ENCODE measurements at places on chromosomes 6 and 20. TPM values are rescaled to one million over a fixed set of nuclear protein-coding genes. Genes with fewer than 3 reads are reported as not detected.
A peak's percentile ranks its signal among the peaks of the same experiment; 100 is the strongest.

Gene KIF13A
- total RNA-seq, result not detected

Gene LY6G6D
- total RNA-seq, result not detected

Gene DLL1
- total RNA-seq, result 0.55 TPM

Gene PNPLA1
- not detected for total RNA-seq

Gene SLC17A9
- 9.5 TPM for total RNA-seq

Gene DEFB116
- total RNA-seq, result not detected

Gene FAM83C
- not detected for total RNA-seq

Gene TAGAP
- 40.1 TPM for total RNA-seq

Gene OR2H1
- not detected for total RNA-seq

Gene RSPH9
- not detected for total RNA-seq

Gene PTPRA
- 61.1 TPM for total RNA-seq

- H3K27ac ChIP-seq, result no peak overlapping the region
- H3K36me3 ChIP-seq, result no peaks in the 10 kb centered on the region
- peaks cover 9% of the 10 kb centered on the region for H3K27me3 ChIP-seq
- no peak overlapping the region for H3K4me3 ChIP-seq
- no peaks in the 10 kb centered on the region for H3K4me1 ChIP-seq
Measured at GRCh38 chr20:44769481-44769863, 23.8 kb downstream of the KCNK15 start.

GRCh38 chr6:120774275-120774674 lies 560.0 kb downstream of the TBC1D32 start:
- H3K36me3 ChIP-seq, result no peaks in the 10 kb centered on the region
- no peaks in the 10 kb centered on the region for H3K4me1 ChIP-seq
- H3K27me3 ChIP-seq, result no peaks in the 10 kb centered on the region
- no peak overlapping the region for H3K27ac ChIP-seq

GRCh38 chr6:90459225-90459758 lies 127.6 kb downstream of the MAP3K7 start:
- H3K4me3 ChIP-seq, result peak overlapping the region; percentile 40
- peak overlapping the region; percentile 95 for H3K27ac ChIP-seq
- H3K36me3 ChIP-seq, result no peaks in the 10 kb centered on the region
- no peak for DNase-seq
- H3K27me3 ChIP-seq, result no peaks in the 10 kb centered on the region

DNA sequence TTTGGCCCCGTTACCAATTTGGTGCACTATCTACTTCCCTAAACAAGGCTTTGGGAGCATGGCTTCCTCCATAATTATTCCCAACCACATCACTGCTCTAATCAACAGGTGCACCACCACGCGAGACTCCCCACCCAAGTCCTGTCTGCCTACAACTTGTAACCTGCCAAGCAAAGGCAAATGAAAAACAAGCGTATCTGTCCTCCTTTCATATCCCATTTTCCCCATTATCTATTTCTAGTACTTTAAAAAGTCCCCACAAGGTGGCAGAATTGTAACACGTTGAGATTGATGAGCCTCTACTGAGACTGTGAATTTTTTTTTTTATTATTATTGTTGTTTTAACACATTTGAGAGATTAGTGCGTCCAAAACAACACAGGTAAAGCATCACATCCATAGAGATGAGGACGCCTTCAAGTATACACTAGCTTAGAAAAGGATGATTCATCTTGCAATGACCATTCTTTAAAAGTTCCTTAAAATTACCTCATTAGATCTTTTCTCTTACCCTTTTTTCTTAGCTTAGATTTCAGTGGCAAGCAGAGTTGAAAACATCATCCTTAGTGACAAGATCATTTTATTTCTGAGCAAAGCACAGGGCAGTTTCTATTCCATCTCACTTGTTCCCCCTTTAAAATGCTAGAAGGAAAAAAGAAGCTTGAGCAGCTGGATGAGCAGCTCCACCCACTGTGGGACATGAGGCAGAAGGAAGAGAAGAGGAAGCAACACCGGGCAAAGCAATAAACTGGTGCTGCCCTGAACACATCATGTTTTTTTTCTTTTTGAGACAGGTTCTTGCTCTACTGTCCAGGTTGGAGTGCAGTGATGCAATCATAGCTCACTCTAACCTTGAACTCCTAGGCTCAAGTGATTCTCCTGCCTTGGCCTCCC lies 210.8 kb downstream of the ARHGAP18 start:
- H3K27me3 ChIP-seq, result no peaks in the 10 kb centered on the region
- H3K36me3 ChIP-seq, result no peaks in the 10 kb centered on the region
- H3K4me3 ChIP-seq, result peak overlapping the region; percentile 46
- H3K27ac ChIP-seq, result peak overlapping the region; percentile 50
- DNase-seq, result no peak

DNA sequence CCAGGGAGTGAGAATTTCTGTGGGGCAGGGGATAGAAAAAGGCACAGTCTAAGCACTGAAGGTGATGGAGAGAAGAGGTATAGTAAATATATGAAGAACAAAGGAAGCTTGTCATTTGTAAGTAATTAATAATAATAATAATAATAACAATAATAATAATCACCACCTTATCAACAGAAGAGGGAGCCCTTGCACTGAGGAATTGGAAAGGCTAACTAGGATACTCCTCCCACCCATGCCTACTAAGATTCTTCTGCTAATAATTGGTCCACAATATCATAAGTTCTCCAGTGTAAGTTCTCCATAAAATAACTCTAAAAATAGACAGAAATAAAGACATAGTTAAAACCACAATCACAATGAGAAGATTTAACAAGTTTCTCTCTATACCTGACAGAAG lies 912 bp upstream of the OR12D3 start:
- peaks cover 20% of the 10 kb centered on the region for H3K27me3 ChIP-seq
- no peaks in the 10 kb centered on the region for H3K36me3 ChIP-seq
- H3K4me3 ChIP-seq, result no peak overlapping the region
- no peak overlapping the region for H3K27ac ChIP-seq
- H3K4me1 ChIP-seq, result no peaks in the 10 kb centered on the region

GRCh38 chr6:89144354-89144906 lies 1.4 kb upstream of the PM20D2 start:
- H3K4me3 ChIP-seq, result no peak overlapping the region
- no peaks in the 10 kb centered on the region for H3K27me3 ChIP-seq
- peaks cover 37% of the 10 kb centered on the region for H3K4me1 ChIP-seq

GRCh38 chr6:128518434-128519131 lies 1.8 kb downstream of the PTPRK start:
- H3K4me3 ChIP-seq, result peak overlapping the region; percentile 85
- H3K27me3 ChIP-seq, result peaks cover 54% of the 10 kb centered on the region
- H3K36me3 ChIP-seq, result no peaks in the 10 kb centered on the region

- DNase-seq, result no peak
- H3K4me3 ChIP-seq, result no peak overlapping the region
- H3K4me1 ChIP-seq, result peaks cover 5% of the 10 kb centered on the region
- H3K27me3 ChIP-seq, result peaks cover 19% of the 10 kb centered on the region
- no peak overlapping the region for H3K27ac ChIP-seq
Measured at GRCh38 chr6:83509441-83509840, 2.9 kb upstream of the PRSS35 start.

DNA sequence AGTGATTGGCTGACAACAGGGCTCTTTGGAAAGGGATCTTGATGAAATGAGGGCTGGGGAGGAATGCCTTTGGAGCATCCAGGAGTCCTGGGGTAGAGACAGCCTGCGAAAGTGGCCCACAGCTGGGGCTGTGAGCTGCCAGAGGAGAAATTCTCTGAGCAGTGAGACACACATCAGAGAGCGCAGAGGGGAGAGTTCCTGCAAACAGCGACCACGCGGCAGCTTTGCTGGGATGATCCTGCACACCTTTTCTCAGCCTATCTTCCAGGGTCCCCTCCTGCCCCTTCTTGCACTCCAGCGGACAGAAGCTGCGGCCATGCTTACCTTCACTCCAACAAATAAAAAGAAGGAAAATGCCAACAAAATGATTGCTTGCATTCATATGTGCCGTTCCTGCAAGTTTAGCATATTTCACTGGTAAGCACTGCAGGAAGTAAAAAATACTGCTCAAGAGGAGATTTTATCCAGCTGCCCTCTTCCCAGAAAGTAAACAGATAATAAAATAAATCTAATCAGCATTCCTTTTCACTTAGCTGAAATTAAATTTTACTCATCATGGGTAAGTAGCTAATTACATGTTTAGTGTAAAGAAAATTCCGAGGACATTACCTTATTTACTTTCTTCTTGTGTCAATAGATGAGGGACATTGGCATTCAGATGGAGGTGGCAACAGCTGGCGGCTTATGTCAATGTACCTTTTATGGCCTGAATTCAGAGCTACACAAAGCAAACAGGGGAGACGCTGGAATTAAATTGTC lies 339.9 kb upstream of the ARID1B start:
- no peak overlapping the region for H3K4me3 ChIP-seq
- no peak for DNase-seq
- H3K27ac ChIP-seq, result no peak overlapping the region
- H3K36me3 ChIP-seq, result no peaks in the 10 kb centered on the region

GRCh38 chr6:88301256-88301655 lies 135.1 kb upstream of the CNR1 start:
- H3K36me3 ChIP-seq, result no peaks in the 10 kb centered on the region
- no peak overlapping the region for H3K27ac ChIP-seq
- H3K4me3 ChIP-seq, result no peak overlapping the region
- no peak for DNase-seq
- H3K27me3 ChIP-seq, result peaks cover 6% of the 10 kb centered on the region

DNA sequence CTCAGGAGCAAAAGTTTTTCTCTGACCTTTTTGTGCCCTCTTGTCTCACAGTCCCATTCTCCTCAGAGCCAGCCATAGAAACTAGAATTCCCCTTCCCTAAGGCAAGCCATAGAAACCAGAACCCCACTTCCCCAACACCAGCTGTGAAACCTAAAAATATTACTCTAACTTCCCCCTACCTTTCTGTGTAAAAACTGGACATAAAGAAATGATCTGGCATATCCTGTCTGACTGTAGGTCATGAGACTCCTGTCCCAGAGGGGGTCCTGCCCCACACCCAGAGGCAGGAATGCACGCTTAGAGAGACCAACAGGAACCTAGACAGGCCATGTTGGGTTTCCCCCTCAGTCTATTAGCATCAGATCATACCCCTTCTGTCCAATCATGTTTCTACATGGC lies 140.6 kb upstream of the SLC22A16 start:
- H3K27me3 ChIP-seq, result no peaks in the 10 kb centered on the region
- H3K27ac ChIP-seq, result no peak overlapping the region
- peaks cover 5% of the 10 kb centered on the region for H3K36me3 ChIP-seq
- H3K4me3 ChIP-seq, result no peak overlapping the region

GRCh38 chr6:163753430-163753829 lies 338.9 kb downstream of the QKI start:
- H3K36me3 ChIP-seq, result no peaks in the 10 kb centered on the region
- peaks cover 3% of the 10 kb centered on the region for H3K4me1 ChIP-seq
- peaks cover 15% of the 10 kb centered on the region for H3K27me3 ChIP-seq
- H3K27ac ChIP-seq, result no peak overlapping the region
- DNase-seq, result no peak

All from activated CD4-positive, alpha-beta memory T cell treated with anti-CD3 and anti-CD28 coated beads for 36 hours (primary cell).